Central memory CD4-positive, alpha-beta T cell (primary cell): ENCODE measurements at places on chromosomes 3 and 15.

- DNase-seq = no peak
These were observed 74.0 kb upstream of the LINGO1 start for GRCh38 chr15:77706482-77707244.

GRCh38 chr3:188598894-188599293, 444.9 kb downstream of the LPP start:
- DNase-seq = no peak

DNA sequence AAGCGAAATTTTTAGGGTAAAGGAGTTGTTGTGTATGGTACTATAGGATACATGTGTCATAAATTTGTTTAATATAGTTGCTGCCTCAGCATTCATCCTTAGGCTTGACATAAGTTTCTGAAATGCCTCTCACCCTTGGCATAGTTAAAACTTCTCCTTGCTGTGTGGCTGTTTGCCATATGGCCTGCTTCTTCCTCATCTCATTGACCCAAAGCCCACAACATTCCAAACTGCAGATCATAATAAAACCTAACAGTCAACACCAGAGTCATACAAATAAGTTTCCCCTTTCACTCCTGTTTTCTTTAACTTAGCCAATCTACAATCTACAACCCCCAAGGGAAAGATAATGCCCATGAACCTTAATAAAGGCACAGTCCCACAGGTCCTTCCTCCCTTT, 136.6 kb downstream of the TMCC1 start:
- no peak for DNase-seq

DNA sequence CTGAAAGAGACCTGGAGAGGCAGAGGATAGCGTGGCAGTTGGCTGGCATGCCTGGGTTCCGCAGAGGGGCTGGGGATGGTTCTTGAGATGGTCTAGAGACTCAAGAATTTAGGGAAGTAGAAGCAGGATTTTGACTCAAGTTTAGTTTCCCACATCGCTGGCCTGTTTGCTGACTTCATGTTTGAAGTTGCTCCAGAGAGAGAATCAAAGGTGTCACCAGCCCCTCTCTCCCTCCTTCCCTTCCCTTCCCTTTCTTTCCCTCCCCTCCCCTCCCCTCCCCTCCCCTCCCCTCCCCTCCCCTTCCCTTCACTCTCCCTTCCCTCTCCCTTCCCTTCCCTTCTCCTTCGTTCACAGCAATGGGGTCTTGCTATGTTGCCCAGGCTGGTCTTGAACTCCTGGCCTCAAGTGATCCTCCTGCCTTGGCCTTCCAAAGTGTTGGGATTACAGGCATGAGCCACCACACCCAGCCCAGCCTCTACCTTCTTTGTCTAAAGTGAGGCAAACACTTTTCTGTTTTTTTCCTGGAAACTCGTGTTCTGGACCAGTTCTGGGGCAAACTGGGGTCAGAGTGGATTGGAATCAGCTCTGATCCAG, 10.2 kb downstream of the CHRD start:
- no peak for DNase-seq

DNA sequence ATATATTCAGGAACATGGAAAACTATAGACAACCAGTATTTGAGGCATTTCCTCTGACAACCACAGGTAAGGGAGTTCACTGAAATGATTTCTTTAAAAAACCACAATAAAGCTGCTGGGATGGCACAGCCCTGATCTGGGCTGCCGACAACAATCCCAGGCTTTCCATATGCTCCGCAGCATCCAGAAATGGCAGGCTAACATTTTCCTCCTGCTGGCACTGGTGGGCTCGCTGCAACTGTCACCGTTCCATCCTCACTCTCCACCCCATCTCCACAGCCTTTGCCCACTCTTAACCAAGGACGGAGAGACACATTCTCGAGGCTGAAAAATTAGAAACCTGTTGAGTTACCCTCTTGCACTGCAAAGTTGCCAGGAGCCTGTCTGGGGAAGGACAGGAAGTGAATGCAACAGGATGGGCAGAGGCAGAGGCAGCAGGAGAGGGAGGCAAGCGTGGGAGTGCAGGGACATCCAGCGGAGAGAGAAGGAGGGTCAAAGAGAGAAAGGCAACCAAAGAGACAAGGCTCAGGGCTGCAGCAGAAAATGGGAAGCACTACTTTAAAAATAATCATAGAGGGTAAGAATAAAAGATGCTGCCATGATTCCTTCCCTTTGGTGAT, 79.0 kb upstream of the ARRDC4 start:
- DNase-seq = no peak

DNA sequence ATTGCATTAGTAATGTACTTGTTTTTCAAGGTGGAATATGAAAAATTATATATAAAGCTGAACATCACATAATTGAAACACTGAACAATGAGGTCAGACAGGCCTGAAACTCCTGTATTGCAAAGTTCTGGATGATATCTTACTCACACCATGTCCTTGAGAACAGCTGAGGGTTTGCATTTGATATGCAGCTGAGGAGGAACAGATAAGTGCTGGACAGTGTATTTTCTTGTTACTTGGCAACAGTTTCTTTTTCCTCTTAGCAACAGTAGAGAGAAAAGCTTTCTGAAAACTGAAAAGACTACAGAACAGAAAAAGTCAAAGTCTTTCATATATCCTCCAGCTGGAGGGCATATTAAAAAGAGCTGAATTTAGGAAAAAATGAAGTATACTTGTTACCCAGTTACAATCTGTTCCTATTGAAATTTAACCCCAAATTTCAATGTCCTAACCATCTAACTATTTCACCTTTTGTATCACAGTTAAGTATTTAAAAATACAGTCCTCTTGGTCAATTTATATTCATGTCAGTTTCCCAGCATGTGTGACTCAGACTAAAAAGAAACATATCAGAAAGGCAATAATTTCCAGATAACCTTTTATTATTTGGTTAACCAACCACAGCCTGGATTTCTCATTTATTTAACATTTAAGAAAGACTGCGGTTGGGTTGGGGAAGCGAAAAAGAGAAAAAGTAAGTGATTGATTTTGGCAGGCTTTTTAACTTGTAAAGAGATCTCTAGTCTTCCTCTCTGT, 733.0 kb upstream of the DPPA4 start:
- no peak for DNase-seq

DNA sequence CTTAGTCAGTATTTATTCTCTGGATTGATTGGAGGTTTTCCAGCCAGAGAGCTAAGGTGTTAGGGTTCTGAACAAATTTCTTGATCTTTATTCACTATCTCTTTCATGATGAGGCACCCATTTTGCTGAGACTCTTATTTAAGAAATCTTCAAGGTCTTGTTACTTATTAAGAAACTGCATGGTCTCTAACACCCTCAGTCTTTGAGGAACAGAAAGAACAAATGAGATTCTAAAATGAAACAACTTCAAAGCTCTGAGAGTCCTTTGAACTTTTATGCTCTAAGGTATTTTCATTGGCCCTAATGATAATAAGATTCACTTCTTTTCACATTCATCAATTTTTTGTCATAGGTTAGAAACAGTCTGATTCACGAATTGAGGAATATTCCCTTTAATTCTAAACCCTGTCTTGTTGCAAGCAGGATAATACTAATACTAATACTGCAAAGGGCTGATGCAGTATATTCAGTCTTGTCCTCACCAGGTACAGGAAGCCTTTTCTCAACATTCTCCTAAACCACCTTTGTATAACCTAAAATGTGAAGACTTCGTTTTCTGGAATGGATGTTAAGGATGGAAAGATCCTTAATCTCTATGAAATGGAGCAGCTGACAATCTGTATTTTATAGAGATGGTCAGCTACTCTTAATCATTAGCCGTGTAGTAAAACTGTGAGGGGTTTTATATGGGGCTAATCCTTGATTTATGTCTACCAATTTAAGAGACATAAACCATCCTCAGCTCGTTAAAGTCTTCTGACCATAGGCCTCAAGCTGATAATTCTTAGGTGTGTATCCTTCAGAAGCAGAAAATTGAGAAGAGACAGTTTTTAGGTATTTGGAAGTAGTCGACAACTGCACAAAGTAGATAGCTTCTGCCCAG, 198.3 kb downstream of the OTOL1 start:
- DNase-seq = no peak

DNA sequence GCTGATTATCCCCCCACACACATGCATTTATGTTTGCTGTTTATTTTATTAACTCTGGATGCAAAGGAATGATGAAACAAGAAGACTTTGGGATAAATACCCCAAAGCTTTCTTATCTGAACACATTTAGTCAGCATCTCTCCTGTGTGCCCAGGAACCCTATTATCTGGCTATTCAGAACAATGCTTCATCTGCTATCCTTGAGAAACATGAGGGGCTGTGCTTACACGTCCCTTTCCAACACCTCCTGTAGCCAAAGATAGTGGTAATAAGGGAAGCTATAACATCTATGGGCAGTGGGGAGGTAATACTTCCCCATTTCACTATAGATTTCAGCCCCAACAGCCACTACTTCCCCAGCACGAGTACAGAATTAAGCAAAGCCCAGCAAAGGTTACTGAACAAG, 94.7 kb downstream of the SSR3 start:
- no peak for DNase-seq

DNA sequence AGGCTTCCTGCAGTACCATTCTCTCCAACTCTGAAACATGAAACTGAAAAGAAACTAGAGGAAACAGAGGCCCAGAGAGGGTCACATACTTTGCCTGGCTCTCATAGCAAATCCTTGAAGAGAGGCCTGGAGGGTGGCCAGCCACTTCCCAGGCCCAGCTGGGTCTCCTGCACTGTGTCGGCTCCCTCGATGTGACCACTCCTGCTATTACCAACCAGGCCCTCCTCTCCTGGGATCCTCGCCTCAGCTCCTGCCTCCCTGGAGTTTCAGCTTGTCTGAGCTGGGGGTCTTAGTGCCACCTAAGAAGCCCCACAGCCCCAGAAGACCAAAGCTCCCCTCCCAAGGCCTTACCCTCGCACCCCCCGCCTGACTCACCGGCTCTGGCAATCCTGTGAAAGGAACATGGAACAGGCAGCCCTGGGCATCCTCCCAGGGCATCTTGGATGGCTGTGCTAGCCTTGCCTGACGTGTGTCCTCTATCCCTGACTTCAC, 4.6 kb downstream of the LOXL1 start:
- DNase-seq = no peak

GRCh38 chr3:43531835-43532234, 90.0 kb downstream of the ANO10 start:
- DNase-seq = no peak

- no peak for DNase-seq
These were observed 65.6 kb downstream of the MAP4 start for GRCh38 chr3:47950453-47951169.

GRCh38 chr3:80993241-80993945, 768.1 kb downstream of the GBE1 start:
- no peak for DNase-seq

- DNase-seq = no peak
These were observed 57.0 kb downstream of the MLH1 start for GRCh38 chr3:37050282-37050681.

DNA sequence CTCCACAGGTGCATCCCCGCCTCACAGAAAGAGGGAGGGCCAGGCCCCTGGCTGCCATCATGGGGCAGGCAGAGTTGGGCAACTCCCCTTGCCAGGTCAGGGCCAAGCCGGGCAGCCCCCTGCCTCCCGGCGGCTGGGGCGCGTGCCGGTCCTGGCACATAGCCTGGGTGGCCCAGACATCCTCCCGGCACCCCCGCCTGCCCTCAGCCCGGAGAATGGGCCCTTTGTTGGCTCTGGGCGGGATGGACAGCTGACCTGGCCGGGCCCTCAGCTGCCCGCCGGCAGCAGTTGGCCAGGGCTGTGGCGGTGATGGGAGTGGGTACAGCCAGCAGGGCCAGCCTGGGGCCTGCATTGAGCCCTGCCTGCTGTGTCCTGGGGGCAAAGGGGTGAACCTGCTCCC, 16.5 kb downstream of the PLXNA1 start:
- DNase-seq = no peak

DNA sequence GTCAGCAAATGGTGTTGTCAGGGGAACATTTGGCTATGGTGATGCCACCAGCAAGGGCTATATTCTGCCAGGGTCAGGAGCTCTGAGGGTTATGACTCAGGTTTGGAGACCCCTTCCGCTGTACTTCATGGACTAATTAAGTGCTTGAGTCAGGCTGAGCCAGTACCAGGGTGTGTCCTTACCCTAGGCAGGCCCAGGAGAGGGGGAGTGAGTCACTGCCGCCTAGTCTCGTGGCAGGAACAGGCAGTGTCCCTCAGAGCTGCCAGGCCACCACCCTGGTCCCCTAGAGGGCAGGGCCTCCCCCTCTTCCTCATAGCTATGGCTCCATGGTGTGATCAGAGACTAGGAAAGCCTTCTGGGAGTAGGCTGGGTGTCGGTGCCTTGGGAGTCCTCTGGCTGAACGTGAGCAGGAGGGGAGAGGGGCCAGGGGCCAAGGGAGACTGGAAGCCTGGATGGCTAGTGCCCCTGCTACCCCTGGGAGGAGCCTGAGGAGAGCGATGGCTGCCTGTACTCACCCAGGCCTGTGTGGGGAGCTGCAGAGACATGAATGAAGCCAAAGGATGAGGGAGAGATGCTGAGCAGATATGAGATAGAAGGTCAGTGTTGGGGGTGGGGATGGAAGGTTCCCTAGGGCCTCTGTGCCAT, 10.6 kb downstream of the MAPKAPK3 start:
- DNase-seq = no peak

GRCh38 chr3:27718459-27718858, 3.7 kb downstream of the EOMES start:
- DNase-seq = no peak

GRCh38 chr3:46923559-46924350, 46.2 kb downstream of the PTH1R start:
- DNase-seq = peak; percentile 39

DNA sequence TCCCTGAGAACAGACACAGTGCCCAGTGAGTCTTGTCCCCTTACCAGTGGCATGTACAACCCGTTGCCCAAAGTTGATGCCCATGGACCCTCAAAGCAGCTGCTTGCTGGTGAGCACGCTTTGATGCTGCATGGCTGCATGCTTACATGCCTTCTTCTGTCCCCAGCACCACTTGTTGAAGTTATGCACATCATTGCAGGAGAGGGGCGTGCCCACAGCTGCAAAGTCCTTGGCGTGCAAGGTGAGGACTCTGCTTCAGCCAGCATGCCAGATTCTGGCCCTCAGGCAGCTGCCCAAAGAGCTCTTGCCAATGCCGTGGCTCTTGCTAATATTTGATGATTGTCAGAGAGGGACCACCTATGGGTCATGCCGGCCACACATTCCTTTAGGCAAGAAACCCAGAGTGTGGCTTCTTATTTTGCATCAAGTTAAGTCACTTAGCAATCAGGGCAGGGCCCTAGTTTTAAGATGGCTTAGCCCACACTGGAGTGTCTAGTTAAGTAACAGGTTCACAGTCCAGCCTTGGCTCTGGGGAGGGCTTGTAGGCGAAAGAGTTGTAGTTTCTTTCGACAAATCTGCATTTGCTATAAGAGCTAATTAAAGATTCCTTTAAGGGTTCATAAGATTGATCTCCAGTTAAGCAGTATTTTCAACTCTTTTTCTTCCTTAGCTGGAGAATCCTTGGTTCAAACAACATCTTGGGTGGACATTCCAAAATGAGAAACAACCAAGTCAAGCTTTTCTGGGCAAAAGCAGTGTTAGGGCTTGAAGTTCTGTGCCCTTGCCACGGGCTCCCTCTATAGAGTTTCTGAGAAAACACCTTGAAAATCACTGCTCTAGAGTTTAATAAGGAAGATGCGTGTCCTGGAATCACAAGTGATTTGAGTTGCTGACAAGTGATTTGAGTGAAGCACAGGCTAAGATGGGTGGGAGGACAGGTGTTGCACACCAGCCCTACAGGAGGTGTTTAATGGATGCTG, 128.6 kb downstream of the SLCO3A1 start:
- DNase-seq = no peak
